Psoas muscle (tissue), 8 donors: ENCODE measurements at places on chromosomes 16 and 17.
A peak's percentile ranks its signal among the peaks of the same experiment; 100 is the strongest.

GRCh38 chr16:85947230-85948137, 48.5 kb downstream of the IRF8 start:
- DNase-seq: no peak

DNA sequence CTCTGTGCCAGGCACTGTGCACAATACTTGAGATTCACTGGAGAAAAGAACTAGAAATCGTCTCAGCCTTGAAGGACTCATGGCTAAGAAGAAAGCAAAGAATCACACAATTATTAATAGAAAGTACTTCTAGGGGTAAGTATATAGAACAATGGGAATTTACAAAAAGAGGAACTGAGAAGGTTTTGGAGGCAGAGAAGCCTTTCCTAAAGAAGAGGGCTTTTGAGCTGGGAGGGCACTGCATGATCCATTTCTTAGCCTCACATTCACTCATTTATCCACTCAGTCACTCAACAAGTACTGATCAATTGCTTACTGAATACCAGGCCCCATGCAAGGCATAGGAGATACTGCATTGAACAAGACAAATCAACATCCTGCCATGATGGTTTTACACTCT, 113.5 kb downstream of the TMEM114 start:
- DNase-seq: no peak

GRCh38 chr16:49587511-49587910, 213.9 kb downstream of the C16orf78 start:
- DNase-seq: no peak

DNA sequence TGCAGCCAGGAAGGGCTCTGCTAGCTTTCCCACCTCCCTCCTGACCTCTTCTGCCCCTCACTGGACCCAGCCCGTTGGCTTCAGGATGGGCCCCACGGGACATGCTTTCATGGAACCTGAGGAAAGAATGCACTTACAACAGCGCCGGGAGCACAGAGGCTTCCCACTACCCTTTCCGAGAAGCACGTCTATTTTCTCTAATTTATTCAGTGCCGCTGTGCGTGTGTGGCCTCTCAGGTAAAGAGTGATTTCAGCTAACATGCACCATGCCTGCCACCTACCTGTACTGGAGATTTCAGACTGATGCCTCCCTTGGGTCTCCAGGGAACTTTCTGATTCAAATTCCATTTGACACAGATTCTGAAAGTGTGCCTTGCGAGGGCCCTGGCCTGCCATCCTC, 140.1 kb downstream of the CYLD start:
- no peak for DNase-seq

DNA sequence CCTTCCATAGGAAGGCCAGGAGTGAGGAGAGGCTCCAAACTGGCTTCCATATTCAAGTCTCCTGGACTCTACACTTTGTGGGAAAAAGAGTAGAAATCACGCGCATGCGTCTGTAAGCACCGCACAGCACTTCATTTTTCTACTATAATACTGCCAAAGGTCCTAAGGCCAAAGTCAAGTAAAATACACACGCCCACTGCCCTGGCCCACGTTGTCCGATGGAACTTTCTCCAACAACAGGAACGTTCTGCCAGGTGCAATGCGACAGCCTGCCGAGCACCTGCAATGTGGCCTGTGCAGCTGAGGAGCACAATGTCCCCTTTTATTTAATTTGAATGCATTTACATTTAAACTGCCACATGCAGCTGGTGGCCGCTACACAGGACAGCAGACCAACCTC, 23.5 kb downstream of the DNASE1 start:
- peak; percentile 38 for DNase-seq

DNA sequence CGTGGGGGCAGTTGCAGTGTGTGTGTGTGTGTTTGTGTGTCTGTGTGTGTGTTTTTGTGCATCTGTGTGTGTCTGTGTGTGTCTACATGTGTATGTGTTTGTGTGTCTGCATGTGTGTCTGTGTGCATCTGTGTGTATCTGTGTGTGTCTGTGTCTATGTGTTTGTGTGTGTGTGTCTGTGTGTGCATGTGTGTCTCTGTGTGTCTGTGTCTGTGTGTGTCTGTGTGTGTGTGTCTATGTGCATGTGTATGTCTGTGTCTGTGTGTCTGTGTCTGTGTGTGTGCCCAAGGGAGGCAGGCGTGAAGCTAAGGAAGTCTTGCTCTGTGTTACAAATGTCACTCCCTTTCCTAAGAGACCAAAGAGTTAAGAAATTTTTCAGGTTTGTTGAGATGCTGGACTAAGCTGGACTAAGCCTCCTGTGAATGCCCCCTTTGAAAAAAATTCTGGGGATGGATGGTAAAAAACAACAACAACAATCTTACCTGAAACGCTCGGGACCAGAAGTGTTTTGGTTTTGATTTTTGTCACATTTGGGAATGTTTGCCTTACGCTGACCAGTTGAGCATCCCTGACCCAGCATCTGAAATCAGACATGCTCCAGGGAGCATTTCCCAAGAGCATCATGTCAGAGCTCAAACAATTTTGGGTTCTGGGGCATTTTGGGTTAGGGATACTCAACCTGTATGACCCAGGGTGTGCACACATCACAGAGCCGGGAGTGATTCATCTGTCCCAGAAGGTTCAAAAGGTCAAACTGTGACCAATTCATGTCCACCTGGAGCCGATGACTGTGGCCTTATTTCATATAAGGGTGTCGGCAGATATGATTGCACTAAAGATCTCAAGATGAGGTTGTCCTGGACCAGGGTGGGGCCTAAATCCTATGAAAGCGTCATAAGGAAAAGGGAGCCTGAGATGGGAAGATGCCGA, 48.6 kb upstream of the ZNF469 start:
- no peak for DNase-seq

DNA sequence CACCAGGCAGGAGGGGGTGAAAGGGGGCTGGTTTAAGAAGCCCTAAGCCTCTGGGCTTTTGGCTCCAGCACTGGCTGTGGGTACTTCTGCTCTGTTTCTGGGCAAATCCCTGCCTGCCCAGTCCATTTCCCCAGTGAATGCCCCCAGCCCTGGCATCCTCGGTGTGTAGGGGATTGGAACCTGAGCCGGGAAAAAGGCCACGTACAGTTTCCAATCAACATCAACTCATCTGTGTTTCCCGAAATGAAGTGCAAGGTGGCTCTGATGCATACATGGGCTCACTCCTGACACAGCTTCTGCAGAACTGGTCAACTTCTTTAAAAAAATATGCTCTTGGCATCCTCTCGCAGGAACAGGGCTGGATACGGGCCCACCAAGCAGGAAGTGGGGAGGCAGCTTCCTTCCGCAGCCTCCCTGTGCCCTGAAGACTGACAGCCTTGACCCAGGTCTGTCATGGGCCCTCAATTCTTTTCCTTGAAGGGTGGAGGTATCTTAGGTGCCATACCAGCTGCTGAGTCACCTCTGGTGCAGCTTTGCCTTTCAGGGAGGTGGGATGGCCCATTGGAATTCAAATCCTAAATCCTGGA, 73.3 kb downstream of the N4BP1 start:
- no peak for DNase-seq

GRCh38 chr16:10939649-10940234, 2.5 kb downstream of the DEXI start:
- DNase-seq: no peak
